Stimulated activated CD4-positive, alpha-beta T cell treated with anti-CD3 and anti-CD28 coated beads, Interleukin-1b, Interleukin-23, amount 100 ng/mL, for 1 hour (primary cell): ENCODE measurements at places on chromosomes 3 and 15.

GRCh38 chr3:32460031-32460749 is 42.5 kb downstream of the CMTM6 start:
- DNase-seq, result peak; percentile 42

DNA sequence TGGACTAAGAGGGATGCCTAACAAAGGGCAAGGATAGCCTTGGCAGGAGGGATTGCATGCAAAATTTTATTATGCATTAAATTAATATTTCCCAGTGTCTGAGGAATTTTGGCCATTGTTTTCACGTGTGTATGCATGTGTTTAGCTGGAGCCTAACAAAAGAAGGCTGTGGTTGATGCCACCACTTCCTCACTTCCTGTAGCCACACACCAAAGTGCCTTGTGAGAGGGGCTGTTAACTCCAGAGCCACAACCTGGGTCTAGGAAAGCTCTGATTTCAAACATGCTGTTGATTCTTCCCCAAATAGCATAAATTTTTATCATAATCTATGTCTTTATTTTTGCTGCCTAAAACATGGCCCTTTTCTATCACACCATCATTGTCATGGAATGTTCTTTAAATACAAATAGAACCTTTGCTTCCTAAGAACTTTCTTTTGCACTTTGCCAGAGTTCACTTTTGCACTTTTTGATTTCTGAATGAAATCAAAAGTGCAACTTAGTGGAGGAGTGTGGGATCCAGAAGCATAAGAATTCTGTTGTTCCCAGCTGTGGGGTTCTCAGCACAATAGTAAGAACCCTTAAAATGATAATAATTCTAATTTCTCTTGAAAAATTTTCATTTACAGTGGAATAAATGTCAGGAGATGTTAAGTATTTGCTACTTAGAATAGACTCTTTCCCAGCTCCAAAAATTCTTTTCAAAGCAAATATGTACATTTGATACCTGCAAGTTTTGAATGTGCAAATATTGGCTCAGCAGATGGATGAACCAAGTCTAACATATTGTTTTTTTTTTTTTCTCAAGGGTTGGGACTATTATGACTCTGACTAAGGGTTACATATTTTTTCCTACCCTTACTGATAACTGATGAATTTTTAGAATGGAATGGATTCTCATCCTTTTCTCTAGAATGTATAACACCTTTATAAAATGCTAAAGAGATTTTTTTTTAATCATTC is 35.6 kb upstream of the SPTSSB start:
- DNase-seq, result no peak

- DNase-seq, result no peak
Measured at GRCh38 chr15:41790756-41791546, 16.7 kb downstream of the MAPKBP1 start.

DNA sequence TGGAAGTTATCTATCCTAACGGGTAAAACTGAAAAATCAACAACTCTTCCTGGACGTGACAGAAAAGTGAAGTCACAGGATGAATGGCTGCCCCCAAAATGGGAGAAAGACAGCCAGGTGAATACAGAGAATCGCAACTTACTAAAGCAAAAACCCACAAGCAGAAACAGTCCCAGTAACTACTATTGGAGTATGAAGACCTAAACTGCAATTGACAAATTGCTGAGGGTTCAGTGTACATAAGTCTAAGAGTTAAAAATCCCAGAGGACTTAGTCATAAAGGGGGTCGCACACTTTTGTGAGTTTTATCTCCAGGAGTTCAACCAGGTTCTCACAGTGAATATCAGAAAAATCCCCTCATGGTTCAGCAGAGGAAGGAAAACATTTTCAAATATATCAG is 56.8 kb upstream of the IMPG2 start:
- no peak for DNase-seq

GRCh38 chr3:185270956-185271332 is 17.1 kb upstream of the EHHADH start:
- no peak for DNase-seq

GRCh38 chr15:80727196-80727595 is 32.1 kb downstream of the ABHD17C start:
- DNase-seq, result no peak

DNA sequence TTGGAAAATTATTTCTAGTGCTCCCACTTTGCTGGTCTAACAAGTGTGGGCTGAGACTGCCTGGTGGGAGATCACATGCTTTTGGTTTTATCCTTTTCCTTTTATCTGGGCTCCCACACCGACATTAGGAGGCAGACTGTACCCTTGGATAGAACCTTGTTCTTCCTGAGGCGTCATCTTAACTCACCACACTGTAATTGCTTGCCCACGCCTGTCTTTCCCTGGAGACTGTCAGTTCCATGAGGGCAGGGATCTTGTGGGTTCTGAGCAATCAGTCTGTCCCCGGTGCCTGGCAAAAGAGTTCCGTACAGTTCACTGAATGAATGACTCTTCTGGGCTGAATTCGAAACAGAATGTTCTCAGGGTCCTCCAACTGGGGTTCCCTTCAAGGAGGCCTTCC is 124.6 kb upstream of the ABHD17C start:
- DNase-seq, result no peak

- DNase-seq, result no peak
Measured at GRCh38 chr3:14496351-14496750, 43.8 kb downstream of the GRIP2 start.

- no peak for DNase-seq
Measured at GRCh38 chr3:30477149-30477921, 129.1 kb upstream of the TGFBR2 start.

GRCh38 chr3:156825795-156826143 is 384 bp upstream of the LEKR1 start:
- no peak for DNase-seq

DNA sequence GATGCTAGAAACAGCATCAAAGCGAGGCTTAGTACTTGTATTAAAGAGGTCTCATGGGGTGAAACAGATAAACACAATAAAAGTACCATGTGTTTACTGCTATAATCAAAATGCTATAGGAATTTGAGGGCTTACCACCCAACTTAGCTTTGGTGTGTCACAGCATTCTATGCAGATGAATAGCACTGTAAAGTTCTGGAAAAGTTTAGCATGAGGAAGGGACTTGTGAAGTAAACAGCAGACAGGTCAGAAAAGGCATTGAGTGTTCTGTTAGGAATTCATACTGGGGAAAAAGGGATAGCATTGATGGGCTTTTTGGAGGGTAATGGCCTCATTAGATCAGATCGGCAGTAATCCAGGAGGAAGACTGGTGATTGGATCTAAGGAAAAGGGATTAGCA is 505.3 kb downstream of the NLGN1 start:
- DNase-seq, result no peak

DNA sequence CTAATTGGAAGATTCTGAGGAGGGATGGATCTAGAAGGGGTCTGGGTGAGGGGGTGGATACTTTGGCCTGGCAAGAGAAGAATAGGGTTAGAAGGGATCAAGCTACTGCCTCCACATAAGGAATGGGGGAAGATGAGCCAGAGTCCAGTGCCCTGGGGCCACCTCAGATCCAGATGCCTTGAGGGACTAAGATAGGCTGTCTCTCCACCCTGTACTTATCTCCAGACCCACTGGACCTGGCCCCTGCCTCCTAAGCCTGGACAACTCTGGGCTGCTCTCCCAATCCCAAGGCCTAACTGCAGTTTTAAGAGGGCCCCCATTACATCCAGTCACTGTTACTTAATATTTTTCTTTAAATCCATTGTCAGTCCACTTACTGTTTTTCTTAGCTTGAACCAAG is 2.0 kb downstream of the DVL3 start:
- DNase-seq, result no peak

- no peak for DNase-seq
Measured at GRCh38 chr15:25247407-25248038, 191.3 kb downstream of the UBE3A start.

- DNase-seq, result no peak
Measured at GRCh38 chr15:69140306-69140705, 20.1 kb upstream of the GLCE start.

DNA sequence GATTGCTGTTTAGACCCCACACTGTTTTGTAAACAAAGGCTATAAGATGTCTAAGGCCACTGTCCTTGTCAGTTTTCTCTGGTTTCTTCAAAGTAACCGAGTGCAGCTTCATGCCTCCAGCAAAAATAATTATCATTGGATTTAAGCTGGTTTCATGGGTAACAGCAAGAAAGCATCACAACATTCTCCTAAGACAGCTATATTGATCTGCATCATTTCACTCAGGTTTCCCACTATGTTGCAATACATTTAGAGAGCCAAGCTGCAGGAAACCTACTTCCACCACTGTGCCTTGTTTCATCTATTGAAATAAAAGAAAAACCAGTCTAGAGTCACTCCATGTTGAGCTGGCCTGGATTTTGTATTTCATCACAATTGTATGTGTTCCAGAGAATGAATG is 351.4 kb downstream of the OXSM start:
- DNase-seq, result no peak

GRCh38 chr3:15299036-15299435 is 33.4 kb downstream of the SH3BP5 start:
- no peak for DNase-seq

- DNase-seq, result no peak
Measured at GRCh38 chr3:42353631-42354030, 56.8 kb downstream of the LYZL4 start.

DNA sequence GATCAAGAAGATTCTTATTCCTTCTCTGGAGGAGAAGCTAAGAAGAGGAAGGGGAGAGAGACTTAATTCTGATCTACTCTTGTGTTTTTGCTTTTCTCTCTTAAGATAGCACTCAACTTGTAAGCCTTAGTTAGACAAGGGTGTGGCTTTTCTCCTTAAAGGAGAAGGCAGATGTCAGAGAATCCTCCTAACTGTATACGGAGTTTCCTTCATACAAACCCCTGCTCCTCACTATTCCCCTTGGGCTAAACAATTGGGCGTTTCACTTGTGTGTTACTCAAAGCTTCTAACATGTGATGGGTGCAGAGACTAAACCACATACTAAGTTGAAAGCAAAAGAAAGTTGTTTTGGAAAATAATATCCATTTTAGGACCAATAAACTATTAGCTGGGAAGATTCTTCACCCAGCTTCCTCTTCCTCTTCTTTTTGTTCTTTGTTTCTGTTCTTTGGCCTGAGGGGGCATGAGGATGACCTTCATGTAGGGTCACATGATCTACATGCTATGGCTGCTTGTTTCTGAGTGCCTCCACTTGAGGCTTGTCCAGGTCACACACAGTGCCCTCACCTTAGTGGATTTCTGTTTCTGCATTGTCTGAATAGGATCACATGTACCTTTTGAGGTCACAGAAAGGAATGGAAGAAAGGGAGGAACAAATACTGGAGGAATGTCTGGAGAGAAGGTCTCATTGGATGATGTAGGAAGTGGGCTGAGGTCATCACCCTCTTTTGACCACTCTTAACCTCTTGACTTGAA is 14.6 kb downstream of the SPINK8 start:
- no peak for DNase-seq
